ENCODE measurements at places on chromosomes 6 and 20.

DNA sequence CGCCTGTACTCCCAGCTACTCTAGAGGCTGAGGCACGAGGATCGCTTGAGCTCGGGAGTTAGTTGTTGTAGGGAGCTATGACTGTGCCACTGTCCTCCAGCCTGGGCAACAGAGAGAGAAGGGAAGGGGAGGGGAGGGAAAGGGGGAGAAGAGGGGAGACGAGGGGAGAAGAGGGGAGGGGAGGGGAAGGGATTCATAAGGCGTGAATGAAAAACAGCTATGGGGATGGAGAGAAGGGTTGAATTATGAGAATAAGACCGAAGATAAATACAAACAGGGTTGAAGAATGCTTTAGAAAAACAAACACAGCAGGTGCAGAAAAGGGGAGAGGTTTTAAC, 106.0 kb downstream of the TRIM27 start:
- no peak for DNase-seq

- DNase-seq: peak; percentile 33
Measured at GRCh38 chr6:75934643-75935472, 137.6 kb downstream of the IMPG1 start.

GRCh38 chr6:3165631-3166534, 8.5 kb upstream of the TUBB2A start:
- DNase-seq: no peak

- no peak for DNase-seq
Measured at GRCh38 chr6:112618849-112619248, 271.7 kb downstream of the RFPL4B start.

- no peak for DNase-seq
Measured at GRCh38 chr6:2102966-2103365, 142.4 kb downstream of the GMDS start.

DNA sequence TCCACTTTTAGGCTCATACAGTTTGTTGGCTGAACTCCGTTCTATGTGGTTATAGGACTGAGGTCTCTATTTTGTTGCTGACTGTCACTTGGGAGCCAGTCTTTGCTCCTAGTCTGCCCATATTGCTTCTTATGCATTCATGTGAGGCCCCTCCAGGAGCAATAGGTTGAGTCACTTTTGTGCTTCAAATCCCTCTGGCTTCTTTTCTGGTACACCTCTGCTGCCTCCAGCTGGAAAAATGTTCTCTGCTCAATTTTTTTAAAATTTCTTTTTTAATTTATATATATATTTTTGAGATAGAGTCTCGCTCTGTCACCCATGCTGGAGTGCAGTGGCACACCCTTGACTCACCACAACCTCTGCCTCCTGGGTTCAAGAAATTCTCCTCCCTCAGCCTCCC, 42.7 kb upstream of the NOX3 start:
- no peak for DNase-seq

DNA sequence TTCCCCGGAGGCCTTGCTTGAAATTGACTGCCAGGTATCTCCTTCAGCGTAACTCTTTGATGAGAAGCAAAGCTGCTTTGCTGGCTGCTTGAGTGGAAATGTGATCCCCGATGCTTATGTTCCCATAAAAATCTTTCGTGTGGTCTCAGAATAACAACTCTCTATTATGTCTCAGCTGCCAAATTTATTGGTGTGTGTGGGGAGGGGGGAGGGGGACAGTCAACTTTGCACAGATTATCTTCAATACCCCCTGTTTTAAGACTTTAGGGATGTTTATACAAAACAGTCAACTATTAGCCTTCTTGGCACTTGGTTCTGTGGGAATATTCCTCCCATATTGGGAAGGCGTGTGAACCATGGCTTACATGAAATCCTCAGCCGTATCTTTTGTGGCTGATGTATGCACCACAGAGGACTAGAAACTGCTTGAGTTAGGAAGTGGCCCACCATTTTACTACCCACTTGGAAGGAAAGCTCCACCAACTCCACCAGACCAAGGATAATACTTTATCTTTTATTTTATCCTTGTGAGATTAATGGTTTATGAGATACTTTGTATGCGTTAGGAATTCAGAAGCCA, 101.5 kb upstream of the SLC24A3 start:
- no peak for DNase-seq

DNA sequence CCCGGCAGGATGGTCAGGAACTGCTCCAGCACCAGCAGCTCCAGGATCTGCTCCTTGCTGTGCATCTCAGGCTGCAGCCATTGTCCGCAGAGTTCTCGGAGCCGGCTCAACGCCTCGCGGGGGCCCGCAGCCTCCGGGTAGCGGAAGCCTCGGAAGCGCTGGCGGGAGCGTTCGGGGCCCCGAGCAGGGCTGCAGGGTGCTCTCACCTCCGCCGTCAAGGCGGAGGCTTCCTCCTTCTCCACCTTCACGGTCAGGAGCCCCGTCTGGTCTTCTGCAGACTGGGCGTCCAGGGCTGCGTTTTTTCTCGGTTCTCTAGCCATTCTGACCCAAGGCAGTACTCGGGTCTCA, 434 bp downstream of the ZKSCAN4 start:
- DNase-seq: no peak
